ENCODE measurements at places on chromosomes 2 and 18.

- no peak for DNase-seq
Observed at GRCh38 chr2:26269571-26270158, 24.9 kb downstream of the HADHB start.

DNA sequence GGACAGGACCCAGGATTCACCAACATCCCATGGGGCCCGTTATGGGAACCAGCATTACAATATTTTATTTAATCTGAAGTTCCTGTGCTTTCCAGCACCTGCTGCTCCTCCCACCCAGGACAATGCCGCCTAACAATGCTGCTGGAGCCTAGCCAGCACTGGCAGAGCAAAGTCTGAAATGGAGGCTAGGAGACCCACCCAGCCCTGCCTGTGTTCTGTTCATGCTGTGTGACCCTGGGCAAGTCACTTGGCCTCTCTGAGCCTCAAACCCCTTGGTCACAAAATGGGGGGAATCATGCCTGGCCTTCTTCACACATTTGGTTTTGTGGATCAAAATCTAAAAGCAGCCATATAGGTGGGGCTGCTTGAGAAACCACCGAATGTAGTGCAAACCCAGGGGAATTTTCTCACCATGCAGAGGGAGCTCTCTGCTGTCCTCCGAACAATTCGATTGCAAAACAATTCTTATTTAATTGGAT lies 38.5 kb upstream of the ODC1 start:
- no peak for DNase-seq

DNA sequence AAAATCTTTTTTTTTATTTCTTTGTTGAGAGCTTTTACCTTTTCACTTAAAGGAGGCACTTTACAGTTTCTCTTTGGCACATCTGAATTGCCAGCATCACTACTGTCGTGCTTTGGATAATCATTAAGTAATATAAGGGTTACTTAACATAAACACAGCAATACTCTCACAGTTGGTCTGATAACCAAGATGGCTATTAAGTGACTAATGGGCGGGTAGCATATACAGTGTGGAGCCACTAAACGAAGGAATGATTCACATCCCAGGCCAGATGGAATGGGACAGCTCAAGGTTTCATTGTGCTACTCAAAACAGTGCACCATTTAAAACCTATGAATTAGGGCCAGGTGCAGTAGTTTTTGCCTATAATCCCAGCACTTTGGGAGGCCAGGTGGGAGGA lies 28.1 kb downstream of the USP37 start:
- no peak for DNase-seq

DNA sequence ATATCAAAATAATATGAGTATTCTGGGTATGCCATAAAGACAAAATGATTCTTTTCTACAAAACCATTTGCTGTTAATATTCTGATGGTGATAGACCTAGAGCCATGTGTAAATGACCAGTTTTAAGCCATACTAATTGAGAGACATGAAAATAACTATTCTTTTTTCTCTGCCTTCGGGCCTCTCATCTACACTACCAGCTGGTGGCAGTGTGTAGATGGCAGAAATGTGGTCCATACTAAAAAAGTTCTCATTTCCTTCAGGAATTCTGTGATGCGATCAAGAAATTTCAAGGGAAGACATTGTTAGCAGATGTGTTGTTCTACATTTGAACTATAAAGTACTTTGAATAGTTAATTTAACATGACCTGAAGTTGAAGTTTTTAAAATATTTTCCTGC lies 485.2 kb downstream of the TRIB2 start:
- DNase-seq, result no peak

- no peak for DNase-seq
Observed at GRCh38 chr2:129009555-129010146, 691.0 kb upstream of the HS6ST1 start.

- DNase-seq, result no peak
Observed at GRCh38 chr2:24577481-24577880, 86.4 kb downstream of the NCOA1 start.

All from stimulated activated CD4-positive, alpha-beta T cell treated with anti-CD3 and anti-CD28 coated beads, Interleukin-12 subunit alpha, Interleukin-12 subunit beta, amount 100 ng/mL, for 4 hours (primary cell).